Tibial nerve (tissue), 4 donors: ENCODE measurements at places on chromosomes 6 and 20.

GRCh38 chr6:1715336-1715735, 105.6 kb downstream of the FOXC1 start:
- DNase-seq: no peak

DNA sequence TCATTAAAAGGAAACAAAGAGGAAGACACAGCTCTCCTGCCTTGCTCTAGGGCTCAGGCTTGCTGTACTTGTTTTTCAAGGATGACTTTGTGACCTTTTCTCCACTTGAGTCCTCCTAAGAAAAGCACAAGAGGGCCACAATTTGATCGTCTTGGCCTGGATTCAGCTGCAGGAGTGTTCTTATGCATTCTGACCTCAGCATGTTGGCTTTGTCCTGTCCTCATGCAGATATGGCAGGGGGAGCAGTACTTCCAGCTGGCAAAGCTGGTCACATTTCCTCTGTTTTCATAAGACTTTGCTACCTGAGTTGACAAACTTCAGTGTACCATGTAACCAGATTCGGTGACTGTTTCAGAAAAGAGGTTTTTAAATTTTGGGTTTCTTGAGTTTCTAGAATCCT, 30.8 kb downstream of the KDM1B start:
- DNase-seq: no peak

DNA sequence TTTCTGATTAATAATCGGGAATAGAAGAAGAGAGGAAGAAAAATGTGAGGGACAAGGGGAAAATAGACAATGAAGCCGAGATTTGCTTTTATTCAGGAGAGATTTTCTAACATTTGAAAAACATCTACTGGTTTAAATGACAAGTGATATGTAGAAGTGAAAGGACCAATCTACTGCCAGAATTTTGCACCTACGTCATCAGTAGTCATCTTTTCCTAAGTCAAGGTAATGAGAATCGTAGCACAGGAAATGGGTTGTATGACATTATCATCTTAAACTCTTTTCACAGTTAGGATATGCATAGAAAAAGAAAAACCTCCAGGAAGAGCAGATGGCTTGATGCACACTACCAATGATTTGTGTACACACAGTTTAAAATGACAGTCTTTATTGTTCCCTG, 45.3 kb upstream of the RAB32 start:
- no peak for DNase-seq

GRCh38 chr6:136398453-136398852, 108.8 kb upstream of the BCLAF1 start:
- no peak for DNase-seq

DNA sequence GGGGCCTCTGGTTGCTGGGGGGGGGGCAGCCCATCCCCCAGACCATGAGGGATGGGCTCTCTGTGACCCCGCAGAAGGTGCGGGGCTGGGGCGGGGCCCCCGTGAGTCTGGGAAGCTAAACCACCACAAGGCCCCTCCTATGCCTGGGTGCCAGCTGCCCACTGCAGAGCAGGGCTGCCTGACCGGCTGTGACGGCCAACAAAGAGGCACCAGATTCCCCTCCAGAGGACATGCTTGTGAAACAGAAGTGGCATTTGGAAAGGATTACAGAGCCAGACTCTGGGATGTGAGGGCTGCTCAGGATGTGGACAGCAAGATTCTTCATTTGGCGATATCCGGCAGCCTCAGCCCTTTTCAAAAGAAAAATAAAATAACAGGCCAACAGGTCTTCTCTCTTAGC, 16.5 kb upstream of the NTSR1 start:
- no peak for DNase-seq
